ENCODE measurements at places on chromosomes 3 and 15. TPM values are rescaled to one million over a fixed set of nuclear protein-coding genes. Genes with fewer than 3 reads are reported as not detected.

The ZIC4 gene
- total RNA-seq = not detected

The IQCH gene
- total RNA-seq = 4.8 TPM

The CACNA2D3 gene
- total RNA-seq = 1.7 TPM

The GPR27 gene
- 2.7 TPM for total RNA-seq

The ACP3 gene
- total RNA-seq = 3.2 TPM

The ROPN1B gene
- 0.26 TPM for total RNA-seq

The FHIT gene
- 7.4 TPM for total RNA-seq

The PPP1R14D gene
- total RNA-seq = not detected

The FAM174B gene
- total RNA-seq = 26.1 TPM

The CAMK2N2 gene
- total RNA-seq = 0.26 TPM

The HRH1 gene
- total RNA-seq = 19.0 TPM

DNA sequence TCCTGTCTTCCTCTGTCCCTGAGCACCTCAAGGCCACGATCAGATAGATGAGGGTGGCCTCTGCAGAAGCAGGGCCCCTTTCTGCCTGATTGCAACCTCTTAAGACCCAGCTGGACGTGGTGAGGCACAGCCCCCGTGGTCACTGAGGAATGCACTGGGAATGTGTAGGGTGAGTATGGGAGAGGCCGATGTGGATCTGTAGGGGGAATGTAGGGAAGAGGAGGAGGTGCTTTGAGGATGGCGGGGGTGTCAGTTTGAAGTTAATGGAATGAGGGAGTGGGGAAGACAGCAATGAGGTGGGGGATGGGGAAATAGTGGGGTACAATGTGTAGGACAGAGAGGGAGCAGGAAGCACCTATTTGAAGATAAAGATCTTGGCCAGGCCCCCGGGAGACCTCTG, 785 bp upstream of the IQCF5 start:
- DNase-seq = no peak

DNA sequence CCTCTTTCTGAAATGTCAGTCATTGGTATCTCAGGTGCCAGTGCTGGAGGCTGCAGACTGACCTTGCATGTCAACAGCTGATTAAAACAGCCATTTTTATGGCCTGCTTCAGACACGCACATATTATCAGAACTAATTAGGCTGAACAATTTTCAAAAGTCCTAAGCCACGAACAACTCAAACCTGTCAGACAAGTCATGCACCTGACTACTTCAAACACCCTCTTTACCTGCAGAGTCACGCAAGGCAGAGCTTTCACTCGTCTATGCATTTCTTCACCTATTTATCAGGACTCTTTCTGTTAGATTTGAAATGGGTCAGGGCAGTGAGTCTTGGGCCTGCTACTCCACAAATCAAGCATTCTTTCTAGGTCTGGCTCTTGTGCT, 26.7 kb downstream of the CLK3 start:
- no peak for DNase-seq

DNA sequence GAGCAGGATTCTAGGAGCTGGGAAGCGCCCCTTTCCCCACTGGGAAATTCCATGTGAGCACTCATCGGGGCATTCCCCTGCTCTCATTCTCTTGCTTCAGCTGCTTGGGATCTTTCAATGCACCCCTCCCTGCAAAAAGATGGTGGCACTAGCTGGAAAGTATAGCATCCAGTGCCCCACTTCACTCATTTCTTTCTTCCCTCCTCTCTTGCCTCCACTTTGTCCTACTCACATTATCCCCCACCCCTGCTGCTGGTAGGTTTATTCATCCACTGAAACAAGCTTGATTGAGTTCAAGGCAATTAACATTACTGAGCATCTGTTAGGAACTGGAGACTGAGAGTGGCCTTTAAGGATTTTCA, 84.8 kb upstream of the LIMD1 start:
- DNase-seq = no peak

- DNase-seq = no peak
Measured at GRCh38 chr3:63478990-63479660, 173.3 kb upstream of the SNTN start.

DNA sequence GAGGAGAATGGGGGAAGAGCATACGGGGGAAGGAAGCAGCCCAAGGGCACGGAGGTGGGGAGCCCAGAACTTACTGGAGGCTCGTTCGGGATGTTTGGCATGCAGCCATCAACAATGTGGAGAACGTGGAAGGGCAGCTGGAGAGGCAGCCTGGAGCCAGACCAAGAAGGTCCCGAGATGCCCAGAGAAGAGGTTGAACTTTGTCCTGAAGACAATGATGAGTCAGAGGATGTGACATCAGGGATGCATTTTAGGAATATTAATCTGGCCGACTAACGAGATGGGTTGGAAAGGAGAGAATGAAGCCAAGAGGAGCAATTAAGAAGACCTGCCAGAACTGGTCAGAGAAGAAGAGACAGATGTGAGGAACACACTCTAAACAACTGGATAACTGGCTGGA, 98.2 kb downstream of the SRGAP3 start:
- no peak for DNase-seq

GRCh38 chr3:62361824-62362223, 11.5 kb downstream of the FEZF2 start:
- no peak for DNase-seq

- DNase-seq = no peak
Measured at GRCh38 chr3:52162250-52162872, 8.1 kb upstream of the POC1A start.

- no peak for DNase-seq
Measured at GRCh38 chr3:169846458-169847193, 23.1 kb downstream of the LRRC31 start.

- no peak for DNase-seq
Measured at GRCh38 chr3:46449755-46450552, 14.8 kb downstream of the LTF start.

- no peak for DNase-seq
Measured at GRCh38 chr3:55330756-55331155, 156.3 kb downstream of the WNT5A start.

- no peak for DNase-seq
Measured at GRCh38 chr3:30649572-30650318, 43.3 kb downstream of the TGFBR2 start.

DNA sequence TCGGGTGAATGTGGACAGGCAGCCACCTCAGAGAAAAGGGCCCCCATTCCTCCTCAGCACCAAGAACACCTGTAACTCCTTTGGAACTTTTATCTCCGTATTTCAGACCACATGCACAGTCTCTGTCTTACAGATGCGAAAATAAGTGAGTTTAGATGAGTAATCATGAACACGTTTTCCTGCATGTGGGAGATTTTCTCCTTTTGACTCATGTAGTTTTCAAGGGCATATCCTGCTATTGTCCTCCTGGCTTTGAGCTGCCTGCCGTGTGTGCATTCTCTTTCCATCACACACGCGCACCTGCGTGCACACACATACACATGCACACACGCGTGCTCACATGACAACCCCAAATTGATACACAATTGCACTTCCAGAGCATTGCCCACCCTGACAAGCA, 239.2 kb downstream of the GABRG3 start:
- no peak for DNase-seq

DNA sequence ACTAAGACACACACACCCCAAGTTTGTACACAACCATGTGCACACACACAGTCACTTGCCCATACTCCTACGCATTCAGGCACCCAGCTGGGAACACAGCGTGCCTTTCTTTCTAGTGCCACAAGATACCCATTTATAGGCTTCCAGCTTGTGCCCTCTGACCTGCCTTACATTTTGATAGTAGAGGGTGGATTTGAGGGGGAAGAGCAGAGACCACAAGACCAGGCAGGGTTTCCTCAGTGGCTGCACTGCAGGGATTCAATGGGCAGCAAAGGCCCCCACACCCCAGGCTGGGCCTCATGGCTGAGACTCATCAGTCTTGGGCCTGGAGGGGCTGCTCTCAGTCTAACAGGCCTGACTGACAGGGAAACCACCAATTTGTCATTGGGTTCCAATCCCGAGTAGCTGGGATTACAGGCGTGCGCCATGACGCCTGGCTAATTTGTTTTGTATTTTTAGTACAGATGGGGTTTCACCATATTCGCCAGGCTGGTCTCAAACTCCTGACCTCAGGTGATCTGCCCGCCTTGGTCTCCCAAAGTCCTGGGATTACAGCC, 18.8 kb upstream of the ANKDD1A start:
- no peak for DNase-seq

DNA sequence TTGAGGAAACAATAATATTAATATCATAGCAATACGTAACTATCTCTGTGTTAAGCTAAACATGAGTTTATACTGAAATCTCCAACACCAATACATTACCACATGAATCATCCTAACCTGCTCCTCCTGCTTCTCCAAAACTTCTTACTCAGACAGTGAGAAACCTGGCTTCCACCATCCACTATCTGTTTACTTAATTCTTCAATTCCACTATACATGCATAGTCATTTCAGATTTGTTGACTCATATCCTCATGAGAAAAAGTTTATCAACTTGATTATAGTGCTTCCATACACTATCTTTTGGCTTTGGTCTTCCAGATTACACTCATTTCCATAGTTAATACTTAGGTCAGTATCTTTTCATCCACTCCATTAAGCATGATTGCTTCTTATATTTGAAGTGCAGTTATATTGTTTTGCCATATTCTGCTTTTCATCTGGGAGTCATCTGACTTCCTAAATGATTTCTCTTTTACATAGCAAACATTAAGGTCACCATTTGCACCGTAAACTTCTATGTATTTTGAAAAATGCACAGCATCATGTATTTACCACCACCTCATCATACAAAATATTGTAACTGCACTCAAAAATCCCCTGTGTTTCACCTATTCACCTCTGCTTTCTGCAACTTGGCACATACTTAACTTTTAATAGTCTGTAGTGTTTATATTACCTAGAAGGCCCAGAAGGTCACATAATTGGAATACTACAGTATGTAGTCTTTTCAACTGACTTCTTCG, 970.6 kb downstream of the DIPK2A start:
- no peak for DNase-seq

GRCh38 chr3:50599716-50600118, 11.9 kb downstream of the CISH start:
- DNase-seq = no peak

DNA sequence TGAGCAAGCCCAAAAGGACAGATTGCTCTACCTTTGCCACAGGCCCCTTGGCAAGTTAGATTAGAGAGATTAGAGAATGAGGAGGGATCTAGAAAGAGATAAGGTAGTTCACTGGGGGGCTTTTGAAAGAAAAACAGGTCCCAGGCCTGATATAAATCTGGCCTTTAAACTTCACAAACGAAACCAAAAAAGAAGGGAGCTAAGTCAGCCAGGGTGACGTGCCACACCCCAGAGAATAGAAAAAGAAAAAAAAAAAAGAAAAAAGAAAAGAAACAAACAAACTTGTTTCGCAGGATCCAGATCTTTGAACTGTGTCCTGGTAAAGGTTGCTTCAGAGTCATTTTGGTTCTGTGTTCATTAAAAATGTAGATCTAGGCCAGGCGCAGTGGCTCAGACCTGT, 3.6 kb downstream of the KAT2B start:
- DNase-seq = no peak

GRCh38 chr3:139421040-139421439, 31.6 kb upstream of the COPB2 start:
- no peak for DNase-seq

DNA sequence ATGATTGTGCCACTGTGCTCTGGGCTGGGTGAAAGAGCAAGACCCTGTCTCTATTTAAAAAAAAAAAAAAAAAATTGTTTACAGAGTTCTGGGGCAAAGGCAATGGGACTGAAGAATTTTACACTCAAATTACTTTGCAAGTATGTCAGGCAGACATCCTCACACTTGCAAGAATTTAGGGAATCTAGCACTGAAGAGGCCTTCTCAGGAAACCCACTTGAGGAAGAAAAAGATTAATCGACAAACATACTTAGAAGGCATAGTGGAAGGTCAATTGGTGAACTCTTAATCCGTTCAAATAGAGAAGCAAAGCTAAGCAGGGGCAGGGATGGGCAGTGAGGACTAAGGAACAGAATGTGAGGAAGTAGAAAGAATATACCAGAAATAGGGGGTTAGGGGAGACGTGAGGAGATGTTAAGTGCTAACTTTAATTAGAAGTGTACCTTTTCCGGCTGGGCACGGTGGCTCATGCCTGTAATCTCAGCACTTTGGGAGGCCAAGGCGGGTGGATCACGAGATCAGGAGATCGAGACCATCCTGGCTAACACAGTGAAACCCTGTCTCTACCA, 15.0 kb downstream of the ST6GAL1 start:
- DNase-seq = no peak

- no peak for DNase-seq
Measured at GRCh38 chr3:98148751-98149150, 1.5 kb downstream of the OR5H14 start.

GRCh38 chr15:98147415-98147814, 186.9 kb downstream of the ARRDC4 start:
- DNase-seq = no peak

GRCh38 chr3:115469649-115470048, 153.7 kb upstream of the GAP43 start:
- no peak for DNase-seq

- no peak for DNase-seq
Measured at GRCh38 chr3:118946449-118946848, 88.2 kb downstream of the IGSF11 start.

- no peak for DNase-seq
Measured at GRCh38 chr15:62644889-62645742, 397.4 kb upstream of the TPM1 start.

- DNase-seq = no peak
Measured at GRCh38 chr15:61489571-61489970, 260.5 kb upstream of the RORA start.
